ENCODE measurements at places on chromosomes 3 and 15. TPM values are rescaled to one million over a fixed set of nuclear protein-coding genes. Genes with fewer than 3 reads are reported as not detected.

MYLK gene
- total RNA-seq: 188 TPM

OR5K2 gene
- not detected for total RNA-seq

GPR15 gene
- not detected for total RNA-seq

CTNNB1 gene
- 380 TPM for total RNA-seq

FGF12 gene
- 2.4 TPM for total RNA-seq

LMAN1L gene
- not detected for total RNA-seq

DOCK3 gene
- total RNA-seq: 1.9 TPM

MYZAP gene
- total RNA-seq: 84.6 TPM

DTWD1 gene
- 10.6 TPM for total RNA-seq

SLCO3A1 gene
- total RNA-seq: 16.3 TPM

WWTR1 gene
- total RNA-seq: 77.0 TPM

TCAIM gene
- total RNA-seq: 22.5 TPM

HRH1 gene
- 8.0 TPM for total RNA-seq

MITF gene
- total RNA-seq: 13.7 TPM

ILDR1 gene
- total RNA-seq: not detected

FRMD5 gene
- total RNA-seq: 0.37 TPM

COL6A5 gene
- 0.09 TPM for total RNA-seq

ATP10A gene
- total RNA-seq: 19.3 TPM

IQCF5 gene
- total RNA-seq: not detected

RABL3 gene
- total RNA-seq: 24.3 TPM

OGG1 gene
- total RNA-seq: 16.2 TPM

XCR1 gene
- 0.09 TPM for total RNA-seq

CNTN4 gene
- total RNA-seq: 6.2 TPM

ETV5 gene
- total RNA-seq: 10.3 TPM

GOLGA6L7 gene
- not detected for total RNA-seq

GRIP2 gene
- 0.69 TPM for total RNA-seq

ALPK3 gene
- 3.1 TPM for total RNA-seq

LRRC3B gene
- not detected for total RNA-seq

Data from omental fat pad (tissue), 4 donors.